ENCODE measurements at places on chromosomes 16 and 17.

DNA sequence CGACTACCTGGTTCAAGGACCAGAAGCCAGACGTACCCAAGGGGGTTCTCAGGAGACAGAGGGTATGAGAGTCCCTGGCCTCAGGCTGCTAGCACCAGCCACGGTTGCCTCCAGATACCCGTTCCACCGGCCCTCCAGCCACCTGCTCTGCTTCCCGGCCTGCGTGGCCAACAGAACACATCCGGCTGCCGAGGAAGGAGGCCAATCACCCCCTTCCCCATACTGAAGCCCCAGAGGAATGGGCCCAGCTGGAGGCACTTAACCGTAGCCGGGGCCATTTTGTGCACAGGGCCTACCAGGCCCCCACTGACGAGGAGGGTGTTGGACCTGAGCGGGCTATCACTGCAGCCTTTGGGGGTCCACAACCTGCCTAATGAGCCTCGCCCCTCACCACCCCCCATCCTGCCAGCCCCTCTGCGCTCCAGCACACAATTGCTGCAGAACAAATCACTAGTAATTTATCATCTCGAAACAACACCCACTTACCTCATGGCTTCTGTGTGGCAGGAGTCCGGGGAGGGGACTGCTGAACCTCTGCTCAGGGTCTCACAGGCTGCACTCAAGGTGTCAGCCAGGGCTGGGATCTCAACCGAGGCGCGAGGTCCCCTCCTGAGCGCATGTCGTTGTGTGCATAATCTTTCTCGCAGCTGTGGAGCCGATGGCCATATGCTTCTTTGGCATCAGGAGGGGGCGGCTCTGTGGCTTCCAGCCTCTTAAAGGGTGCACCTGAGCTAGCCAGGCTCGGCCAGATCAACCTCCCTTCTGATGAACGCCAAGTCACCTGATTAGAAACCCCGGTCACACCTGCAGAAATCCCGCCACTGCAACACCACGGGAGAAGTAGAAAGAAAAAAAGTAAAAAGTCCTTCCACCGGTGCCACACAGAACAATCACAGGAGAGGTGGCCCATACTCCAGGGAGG is 10.1 kb upstream of the KREMEN2 start:
- no peak for DNase-seq

- DNase-seq = no peak
Measured at GRCh38 chr17:57515662-57516211, 229.4 kb downstream of the CCDC182 start.

DNA sequence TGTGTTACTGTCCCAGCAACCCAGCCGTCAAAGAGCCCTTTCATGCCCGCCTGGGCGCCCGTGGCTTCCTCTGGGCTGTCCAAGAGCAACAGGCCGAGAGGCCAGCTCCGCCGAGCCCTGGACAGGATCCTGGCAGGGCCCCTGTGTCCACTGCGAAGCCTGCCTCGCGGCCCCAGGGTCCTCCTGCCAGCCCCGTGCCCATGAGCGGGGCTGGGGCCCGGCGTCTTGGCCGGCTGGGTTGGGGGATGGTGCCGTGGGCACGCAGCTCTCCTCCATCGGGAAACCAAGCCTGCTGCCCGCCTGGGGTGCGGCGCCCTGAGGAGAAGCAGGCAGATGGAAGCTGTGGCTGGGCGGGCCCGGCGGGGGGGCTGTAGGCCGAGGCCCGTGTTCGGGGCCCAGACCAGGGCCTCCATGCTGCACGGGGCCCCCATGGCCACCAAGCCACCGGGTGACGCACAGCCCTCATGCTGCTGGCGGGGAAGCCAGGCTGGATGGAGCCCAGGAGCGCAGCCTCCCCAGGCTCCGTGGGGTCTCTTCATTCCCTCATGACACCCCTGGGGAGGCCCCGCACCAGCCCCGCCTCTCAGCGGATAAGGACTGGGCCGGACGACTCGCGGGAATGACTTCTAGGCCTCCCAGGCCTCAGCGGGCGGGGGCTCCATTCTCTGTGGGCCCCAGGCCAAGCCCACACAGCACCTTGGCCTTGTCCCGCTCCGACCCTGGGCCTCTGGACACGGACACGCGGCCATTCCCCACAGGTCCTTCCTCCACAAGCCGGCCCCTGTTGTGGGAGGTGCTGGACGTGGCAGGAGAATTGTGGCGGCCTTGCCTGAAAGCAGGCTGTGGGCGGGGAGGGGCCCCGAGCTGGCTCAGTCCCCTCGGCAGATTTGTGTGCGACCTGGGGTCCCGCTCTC is at the start of gene C1QTNF8:
TSS of gene C1QTNF8 (minus strand) at position 76 of the 914 bp plus-strand sequence. CDS start 1,322 bp downstream, outside the sequence.
- no peak for DNase-seq

- no peak for DNase-seq
Measured at GRCh38 chr16:7017006-7017662, 315.5 kb upstream of the RBFOX1 start.

DNA sequence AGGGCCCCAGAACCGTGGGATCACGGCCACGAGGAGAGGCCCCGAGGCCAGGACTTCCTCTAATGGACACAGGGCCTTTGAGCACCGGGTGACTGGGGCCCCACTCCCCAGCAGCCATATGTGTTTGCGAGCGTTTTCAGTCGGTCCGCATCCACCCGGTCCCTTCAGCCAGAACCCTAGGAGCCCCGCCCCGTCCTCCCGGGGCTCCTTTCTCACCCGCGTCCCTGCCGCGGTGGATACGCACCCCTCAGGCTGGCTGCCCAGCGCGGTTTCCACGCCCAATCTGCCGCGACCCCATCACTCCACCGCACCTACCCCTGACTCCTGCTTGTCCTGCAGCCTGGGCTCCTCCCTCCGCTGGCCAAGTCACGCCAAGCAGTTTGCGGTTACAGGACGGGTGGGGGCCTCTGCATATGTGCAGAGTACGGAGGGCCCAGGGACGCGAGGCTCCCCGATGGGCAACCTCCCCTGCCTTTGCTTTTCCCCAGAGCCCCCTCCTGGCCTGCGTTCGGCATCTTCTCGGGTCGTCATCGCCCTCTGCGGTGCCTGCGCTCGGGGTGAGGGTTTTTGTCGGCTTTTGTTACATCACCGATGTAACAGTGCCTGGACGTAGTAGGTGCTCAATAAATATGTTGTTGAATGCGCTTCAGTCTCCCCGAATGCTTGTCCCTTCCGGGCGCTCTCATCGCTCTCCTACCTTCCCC is 1.0 kb upstream of the TTYH2 start:
- peak; percentile 47 for DNase-seq

DNA sequence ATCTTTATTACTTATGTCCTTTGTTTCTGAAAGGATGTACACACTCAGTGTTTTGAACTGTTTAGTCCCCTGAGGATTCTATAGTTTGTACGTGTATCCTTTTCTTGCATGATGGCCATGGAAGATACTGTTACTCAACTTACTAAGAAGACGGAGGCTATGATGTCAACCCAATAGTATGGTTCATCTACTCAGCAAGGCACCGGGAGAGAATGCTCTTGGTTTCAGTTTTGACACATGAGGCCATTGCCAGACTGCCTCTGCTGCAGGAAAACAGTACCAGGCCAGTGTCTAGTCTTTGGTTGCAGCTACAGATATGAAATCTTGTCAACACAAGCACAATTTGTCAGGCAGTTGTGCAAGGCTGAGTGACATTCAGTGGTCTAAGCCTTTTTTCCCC is 134.5 kb downstream of the MRTFB start:
- DNase-seq = no peak

Measured in EL (cell line).